ENCODE measurements at places on chromosomes 5 and 9.

DNA sequence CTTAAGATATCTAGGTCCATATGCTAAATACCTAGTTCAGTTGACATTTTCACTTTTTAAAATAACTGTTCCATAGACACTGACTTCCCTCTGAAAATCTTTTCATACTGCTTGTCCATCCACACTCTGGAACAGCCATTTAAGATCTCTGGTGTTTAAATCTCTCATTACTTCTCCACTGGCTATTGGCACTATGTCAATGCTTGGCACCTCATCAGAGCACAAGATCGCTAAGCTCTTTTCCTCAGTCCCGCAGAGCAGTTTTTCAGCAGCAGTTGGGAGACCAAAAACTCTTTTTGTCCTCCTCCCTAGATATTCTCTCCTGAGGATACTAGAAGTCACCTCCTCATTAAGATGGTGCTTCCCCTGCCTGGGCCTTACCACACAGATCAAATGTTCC, 172.7 kb downstream of the KIAA0825 start:
- DNase-seq, result no peak

DNA sequence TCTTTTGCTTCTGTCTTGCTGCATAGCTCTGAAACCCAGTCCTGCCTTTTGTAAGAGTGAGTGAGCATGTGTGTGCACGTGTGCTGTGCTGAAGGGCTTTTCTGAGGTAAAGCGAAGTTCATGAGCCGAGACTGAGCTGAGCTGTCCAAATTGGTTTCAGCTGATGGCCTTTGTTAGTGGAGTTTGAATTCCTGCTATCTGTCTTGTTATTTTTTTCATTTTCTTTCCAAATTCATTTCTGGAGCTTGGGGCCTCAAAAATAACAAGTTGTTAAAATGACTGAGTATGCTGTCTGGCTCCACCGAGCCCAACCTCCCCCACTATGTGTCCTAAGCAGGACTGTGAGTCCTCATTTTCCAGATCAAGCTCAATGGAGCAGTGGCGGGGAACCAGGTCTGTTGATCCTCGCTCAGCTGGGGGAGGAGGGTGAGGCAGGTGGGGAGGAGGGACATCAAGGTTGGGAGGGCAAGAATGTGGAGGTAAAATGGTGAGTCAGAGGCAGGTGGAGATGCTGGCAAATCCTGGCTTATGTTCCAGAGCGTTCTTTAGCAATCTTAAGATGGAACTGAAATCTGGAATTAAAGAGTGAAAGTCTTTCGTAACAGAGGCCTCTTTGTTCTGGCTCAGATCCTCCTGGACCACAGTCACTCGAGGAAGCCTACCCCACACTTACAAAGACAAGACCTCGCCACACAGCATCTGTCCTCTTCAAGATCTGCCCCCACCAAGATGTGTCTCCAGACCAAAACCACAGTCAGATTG, 63.9 kb downstream of the SREK1 start:
- DNase-seq, result no peak

- DNase-seq, result no peak
These were observed 266.2 kb downstream of the MED10 start for GRCh38 chr5:6112125-6112524.

DNA sequence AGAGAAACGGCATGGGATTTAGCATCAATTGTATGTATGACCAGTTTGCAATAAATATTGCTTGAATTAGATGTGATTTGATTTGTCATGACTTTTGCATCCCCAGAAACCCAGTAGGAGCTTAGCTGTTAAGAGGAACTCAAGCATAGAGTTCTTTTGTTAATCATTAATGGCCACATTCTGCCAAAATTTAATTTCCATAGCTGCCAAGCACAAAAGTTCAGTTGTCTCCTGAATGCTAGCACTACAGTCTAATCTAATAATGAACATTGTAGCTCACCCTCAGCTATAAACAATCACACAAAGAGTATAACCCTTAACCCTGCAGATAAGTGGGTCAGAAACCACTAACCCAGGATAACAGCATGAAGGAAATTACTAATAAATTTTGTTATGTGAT, 169.8 kb upstream of the GRAMD2B start:
- DNase-seq, result no peak

DNA sequence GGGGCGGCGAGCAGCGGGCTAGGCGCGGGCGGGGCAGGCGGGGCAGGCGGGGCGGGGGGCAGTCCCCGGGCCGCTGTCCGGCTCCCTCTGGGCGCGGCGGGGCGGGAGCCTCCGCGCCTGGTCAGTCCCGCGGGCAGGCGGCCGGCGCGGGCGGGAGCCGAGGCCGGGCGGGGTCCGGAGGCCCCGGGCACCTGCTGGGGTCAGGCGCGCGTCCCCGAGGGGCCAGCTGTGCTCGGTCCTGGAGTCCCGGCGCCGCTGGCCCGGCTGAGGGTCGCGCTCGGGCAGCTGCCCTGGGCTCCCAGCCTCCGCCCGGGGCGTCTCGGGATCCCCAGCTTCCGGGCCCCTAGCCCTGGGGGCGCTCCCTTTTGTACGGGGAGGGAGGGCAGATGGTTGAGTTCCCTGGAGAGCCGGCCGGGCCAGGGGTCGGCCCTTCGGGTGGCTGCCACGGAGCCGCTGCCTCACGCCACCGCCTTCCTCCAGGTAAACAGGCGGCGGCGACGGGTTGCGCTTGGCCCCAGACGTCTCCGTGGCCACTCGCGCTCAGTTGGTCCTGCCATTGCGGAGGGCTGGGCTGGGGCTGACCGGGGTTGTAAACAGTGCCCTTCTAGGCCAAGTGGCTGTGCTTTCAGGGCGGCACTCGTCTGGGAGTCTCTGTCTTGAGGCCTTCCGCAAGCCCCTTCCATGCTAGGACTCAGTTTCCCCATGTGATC, 473 bp downstream of the ZBTB34 start:
- DNase-seq, result peak; percentile 20

DNA sequence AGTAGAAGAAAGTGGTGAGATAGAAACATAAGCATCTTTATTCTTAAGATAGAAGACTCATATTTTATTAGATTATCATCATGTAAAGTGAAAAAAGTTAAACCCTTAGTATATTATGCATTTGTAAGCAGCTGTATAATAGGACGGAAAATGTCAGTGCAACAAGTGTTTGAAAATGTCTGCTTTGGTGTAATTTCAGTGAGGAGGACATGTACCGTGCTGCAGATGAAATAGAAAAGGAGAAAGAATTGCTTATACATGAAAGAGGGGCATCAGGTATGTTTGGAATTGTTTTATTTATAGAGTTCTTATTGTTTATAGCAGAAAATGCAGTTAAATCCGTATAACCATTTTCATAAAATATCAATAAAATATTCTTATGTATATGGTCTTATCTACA, 8.9 kb downstream of the OTULIN start:
- DNase-seq, result no peak

DNA sequence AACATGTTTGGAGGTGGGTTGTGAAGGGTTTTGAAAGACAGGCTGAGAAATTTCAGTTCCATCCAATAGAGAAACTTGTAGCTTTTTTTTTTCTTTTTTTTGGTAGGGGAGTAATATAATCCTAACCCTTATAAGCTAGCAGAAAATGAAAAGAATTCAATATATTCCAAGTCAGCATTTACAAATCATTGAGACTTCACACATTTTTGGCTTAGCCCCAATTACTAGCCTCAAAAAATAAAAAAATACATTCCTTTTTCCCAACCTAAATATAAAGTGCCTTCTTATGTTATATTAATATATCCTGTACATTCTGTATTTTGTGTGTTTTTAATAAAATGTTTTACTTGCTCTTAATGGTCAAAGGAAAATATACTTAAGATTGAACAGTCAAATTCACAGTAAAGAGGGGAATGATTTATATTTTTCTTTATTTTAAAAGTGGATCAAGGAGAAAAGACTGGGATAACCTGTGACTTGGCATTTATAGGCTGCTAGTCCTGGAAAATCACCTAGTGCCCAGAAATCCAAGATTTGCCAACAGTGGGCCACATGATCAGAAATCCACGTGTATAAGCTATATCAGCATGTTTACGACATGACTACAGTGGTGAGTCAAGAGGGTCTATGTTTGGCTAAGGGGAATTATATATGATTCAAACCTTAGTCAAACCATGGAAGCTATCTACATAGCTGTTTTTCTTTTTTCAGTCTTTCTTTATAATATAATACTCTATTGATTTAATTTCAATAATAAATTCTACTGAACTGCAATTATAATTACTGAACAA, 14.5 kb downstream of the HACD4 start:
- DNase-seq, result no peak

- DNase-seq, result no peak
These were observed 74.2 kb downstream of the MSX2 start for GRCh38 chr5:174798551-174798951.

DNA sequence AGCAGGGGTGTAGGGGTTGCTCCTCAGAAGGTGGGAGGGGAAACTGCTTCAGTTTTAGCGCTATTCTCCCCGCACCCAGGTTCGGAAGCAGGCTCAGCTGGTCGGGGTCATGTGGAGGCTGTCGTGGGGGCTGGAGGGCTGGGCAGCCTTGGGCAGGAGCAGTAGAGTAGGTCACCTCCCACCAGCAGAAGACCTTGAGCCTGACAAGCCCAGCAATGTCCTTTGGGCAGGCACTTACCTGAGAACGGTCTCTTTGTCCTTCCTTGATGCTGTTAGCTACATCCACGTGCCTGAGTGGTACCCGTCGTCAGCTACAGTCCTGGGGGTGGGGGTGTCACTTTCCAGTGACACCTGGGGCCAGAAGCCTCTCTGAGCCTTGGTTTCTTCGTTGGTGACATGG, 20.3 kb downstream of the ENHO start:
- DNase-seq, result no peak

DNA sequence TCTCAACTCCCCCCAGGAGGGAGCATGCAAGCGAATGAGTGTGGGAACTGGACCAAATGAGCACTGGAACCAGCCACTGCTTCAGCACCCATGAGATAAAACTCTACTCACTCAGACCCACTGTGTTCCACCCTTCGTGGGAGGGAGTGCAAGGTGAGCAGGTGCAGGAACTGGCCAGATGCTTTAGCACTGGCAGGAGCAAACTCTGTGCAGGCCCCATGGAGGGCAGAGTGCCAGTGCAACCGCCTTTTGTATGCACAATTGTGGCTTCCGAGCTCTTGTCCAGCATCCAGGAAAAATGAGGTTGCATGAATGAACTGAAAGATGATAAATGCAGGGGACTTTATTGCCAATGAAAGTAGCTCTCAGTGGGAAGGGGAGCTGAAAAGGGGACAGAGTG, 67.4 kb upstream of the CCDC112 start:
- no peak for DNase-seq

GRCh38 chr5:127311781-127312525, 21.4 kb downstream of the MEGF10 start:
- DNase-seq, result no peak

- no peak for DNase-seq
These were observed 36.9 kb upstream of the TESK1 start for GRCh38 chr9:35568196-35568595.

GRCh38 chr9:122426723-122427122, 51.0 kb downstream of the OR1J1 start:
- DNase-seq, result no peak

- DNase-seq, result no peak
These were observed 69.9 kb downstream of the TLE1 start for GRCh38 chr9:81619353-81620001.

GRCh38 chr5:17694914-17695313, 60.7 kb downstream of the TAF11L14 start:
- DNase-seq, result no peak

DNA sequence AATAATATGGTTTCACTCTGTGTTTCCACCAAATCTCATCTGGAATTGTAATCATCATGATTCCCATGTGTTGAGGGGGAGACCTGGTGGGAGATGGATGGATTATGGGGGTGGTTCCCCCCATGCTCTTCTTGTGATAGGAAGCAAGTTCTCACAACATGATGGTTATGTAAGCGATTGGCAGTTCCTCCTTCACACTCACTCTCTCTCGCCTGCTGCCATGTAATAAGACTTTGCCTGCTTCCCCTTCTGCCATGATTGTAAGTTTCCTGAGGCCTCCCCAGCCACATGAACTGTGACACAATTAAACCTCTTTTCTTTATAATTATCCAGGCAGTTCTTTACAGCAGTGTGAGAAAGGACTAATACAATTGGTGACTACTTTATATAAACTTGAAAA, 48.4 kb downstream of the PTBP3 start:
- no peak for DNase-seq

DNA sequence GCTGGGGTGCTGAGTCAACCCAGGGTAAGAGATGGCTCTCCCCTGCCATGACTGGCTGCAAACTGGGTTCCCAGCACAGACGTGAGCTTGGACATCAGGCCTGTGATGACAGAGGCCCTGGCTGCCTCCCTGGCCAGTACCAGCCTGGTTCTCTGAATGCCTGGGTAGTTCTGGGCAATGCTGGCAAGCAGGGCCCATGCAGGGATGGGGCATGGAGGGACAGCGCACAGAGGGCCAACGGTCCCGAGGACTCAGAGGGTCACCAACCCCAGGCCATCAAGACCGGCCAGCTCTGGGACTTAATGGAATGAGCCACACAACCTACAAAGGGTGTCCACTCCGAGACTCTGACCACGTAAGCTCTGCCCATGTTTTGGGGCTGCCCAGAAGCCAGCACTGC, 241.4 kb downstream of the FSTL4 start:
- DNase-seq, result no peak

- no peak for DNase-seq
These were observed 396.3 kb downstream of the YTHDC2 start for GRCh38 chr5:113909782-113910181.

DNA sequence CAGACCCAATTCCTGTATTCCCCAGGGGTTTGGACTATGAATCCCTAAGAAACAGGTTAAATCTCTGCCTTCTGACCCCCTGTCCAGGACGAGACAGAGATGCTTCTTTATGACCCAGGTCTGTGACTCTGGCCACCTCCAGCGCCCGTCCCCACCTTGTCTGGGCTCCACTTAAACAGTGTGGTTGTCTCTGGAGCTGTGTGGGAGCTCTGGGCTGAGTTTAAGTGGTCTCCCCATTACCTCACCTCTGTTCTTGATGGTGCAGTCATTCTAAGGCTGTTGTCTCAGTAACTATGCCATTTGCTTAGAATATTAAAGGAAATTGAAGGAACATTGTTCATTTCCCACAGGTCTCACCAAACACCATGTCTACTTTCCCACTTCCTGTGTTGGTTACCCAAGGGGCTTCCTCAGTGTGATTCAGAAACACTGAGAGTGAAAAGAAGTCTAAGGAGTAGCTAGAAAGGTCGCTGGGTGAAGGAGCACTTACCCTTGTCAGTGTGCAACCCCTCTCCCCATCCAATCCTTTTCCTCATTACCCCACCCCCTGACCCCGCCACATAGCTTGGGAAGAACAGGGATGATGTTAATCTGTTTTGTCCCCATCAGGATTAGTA, 127.8 kb upstream of the CKMT2 start:
- DNase-seq, result no peak

DNA sequence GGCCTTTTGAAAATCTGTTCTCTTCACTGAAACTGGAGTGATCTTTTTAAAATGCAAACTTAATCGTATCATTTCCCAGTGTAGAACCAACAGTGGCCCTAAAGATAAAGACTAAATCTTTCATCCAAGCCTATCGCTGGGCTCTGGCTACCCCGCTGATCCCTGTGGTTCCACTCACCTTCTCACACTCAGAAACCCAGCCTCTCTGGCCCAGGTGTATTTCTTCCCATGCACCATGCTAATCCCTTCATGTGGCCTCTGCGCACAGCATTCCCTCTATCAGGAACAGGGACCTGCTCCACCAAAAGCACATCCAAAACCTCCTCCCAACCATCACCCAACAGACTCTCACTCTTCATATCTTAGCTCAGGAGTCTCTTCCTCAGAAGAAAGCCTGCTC, 214.1 kb upstream of the DAPK1 start:
- DNase-seq, result no peak

GRCh38 chr5:82730913-82731312, 346.3 kb downstream of the TMEM167A start:
- no peak for DNase-seq

GRCh38 chr5:60403343-60404006, 296.5 kb downstream of the DEPDC1B start:
- no peak for DNase-seq
